ENCODE measurements at places on chromosomes 5 and 9.

DNA sequence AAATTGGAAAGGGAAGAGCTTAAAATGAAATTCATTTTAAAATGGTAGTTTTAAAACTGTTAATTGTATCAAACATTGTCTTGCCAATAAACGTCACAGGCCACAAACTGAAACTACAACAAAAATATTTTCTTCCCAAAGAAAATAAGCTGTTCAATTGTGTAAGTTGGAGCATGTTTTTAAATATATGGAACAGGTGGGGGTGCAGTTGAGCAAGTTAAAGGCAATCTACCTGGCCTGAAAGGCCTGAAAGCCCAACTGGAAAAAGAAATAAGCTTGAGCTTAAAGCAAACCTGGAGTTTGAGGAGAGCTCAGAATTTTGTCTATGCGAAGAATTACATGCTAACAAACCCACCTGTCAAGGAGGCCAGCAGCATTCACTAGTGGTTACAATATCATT is 439.5 kb downstream of the ACTL7B start:
- DNase-seq = no peak

DNA sequence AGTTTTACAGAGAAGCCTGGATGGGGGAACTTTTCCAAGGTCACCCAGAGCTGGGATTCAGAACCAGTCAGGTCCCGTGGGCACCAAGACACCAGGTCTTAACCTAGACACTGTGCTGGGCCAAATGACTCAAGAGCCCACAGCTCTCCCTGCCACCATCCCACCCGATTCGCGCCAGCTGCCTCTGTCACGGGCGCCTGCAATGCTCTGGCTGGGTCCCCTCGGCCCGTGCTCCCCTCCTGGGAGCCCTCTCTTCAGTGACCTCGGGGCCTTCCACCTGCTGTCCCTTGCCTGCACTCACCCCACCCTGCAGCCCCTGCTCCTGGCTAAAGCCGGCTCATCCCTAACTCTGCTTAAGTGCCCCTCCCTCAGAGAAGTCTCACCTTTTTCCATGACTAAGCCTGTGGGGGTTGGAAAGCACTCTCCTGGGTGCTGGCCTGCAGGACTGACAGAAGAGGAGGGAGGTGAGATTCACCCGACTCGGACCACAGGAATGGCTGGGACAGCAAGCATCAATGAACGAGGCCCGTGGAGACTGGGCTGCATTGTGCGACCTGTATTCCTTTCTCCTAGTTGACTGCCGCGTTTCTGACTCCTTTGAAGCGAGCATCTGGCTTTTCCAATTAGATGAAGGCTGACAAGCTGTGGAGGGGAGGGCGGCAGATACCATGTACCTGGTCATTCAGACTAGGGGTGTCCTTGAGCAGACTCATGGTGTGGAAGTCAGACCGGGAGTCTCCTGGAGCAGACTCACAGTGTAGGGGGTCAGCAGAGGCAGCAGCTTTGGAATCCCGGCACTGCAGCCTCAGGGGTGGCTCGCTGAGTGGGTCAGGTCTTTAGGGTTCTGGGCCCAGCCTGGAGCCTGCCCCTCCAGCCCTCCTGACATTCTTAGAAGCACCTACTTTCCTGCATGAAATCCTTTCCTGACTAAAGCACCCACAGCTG is 5.8 kb upstream of the IL4 start:
- no peak for DNase-seq

DNA sequence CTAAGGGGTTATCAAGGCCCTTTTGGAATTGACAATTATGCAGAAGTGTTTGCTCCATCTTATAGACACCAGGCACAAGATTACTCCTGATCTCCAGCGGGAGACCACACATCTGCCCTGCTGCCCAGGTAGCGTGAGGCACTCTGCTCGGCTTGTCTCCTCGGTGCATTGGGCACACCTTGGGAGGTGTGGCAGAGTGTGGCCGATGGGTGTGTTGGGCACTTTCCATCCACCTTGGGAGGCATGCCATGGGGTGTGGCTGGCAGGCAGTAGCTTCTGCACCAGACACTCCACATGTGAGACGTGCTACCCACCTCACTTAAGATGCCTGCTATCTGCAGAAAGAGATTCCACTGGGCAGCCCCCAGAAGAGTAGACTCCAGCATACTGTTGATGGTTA is 54.1 kb downstream of the GADD45G start:
- no peak for DNase-seq

DNA sequence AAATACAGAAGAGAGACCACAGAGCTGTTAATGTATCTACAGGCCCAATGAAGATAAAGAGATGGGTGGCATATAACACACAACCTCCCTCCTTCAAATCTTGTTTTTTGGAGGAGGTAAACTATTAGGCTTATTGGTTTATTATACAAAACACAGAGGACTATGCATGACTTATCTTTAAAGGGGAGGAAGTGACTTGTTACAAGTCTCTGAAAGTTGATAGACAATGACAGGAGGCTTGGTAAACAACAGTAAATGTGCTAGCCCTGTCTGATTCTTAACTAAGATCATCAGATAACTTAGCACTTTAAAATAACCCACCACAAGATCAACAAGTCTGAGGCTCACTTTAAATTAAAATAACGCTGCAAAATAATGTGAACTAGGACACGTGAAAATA is 219.0 kb downstream of the MLLT3 start:
- DNase-seq = no peak

- DNase-seq = no peak
These were observed 343.0 kb downstream of the RAB3C start for GRCh38 chr5:58925627-58926540.

DNA sequence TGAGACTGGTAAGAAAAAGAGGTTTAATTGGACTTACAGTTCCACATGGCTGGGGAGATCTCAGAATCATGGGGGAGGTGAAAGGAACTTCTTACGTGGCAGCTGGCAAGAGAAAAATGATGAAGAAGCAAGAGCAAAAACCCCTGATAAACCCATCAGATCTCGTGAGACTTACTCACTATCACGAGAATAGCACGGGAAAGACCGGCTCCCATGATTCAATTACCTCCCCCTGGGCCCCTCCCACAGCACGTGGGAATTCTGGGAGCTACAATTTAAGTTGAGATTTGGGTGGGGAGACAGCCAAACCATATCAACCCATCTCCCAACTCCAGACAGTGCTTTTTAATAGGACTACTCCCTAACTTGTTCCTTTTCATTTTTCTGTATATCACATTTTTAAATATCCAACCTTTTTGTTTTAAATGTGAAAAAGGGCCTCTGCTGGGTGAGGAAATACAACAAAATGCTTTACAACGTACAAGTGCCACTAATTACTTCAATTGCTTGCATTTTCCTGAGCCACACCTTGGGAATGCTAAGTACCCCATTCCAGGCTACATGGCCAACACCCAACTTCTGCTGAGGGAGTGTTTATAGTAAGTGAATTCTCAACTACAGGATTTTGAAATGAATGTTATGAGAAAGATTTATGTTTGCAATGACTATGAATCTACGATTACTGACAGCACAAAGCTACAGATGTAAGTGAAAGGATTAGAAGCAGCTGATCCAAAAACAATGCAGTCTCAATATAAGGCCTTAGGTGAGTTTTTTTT is 294.1 kb upstream of the CD180 start:
- DNase-seq = no peak

GRCh38 chr5:42518595-42519221 is 95.5 kb downstream of the GHR start:
- no peak for DNase-seq

DNA sequence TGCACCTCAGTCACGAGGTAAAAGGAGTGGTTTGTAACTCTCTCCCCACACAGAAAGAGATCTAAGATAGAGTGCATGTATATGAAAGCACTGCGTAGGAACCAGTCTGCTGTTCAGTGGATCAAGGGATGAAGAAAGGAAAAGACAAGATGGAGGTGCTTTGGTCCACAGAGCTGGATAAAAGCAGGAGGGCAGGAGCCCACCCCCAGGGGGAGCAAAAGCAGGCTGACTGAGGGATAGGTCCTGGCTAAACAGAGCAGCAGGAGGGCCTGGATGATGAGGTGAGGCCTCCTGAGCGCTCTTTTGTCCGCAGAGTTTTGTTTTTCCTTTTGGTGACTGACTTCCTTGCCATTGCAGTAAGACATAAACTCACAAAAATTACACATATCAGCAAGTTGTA is 293.5 kb upstream of the C9orf72 start:
- DNase-seq = no peak

DNA sequence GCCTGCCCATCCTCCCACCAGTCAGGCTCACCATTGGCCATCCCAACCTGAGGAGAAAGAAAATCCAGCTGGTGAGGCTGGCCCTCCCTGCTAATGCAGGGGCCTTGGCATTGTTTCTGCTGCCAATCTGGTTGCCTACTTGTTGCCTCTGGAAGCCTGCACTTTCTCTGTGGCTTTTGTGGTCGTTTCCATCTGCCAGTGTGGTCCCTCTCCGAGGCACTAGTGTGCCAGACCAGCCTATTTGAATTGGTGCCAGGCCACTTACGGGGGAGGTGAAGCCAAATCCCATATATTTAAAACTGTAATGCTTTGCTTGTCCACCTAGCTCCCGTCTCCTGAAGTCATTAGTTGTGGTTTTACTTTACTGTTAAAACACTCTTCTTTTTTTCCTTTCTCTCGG is 213.4 kb upstream of the ADAMTSL1 start:
- no peak for DNase-seq

- DNase-seq = no peak
These were observed 11.2 kb downstream of the ANKRD31 start for GRCh38 chr5:75225506-75225905.

GRCh38 chr5:2817031-2817603 is 65.6 kb upstream of the IRX2 start:
- no peak for DNase-seq

- DNase-seq = no peak
These were observed 1.4 kb downstream of the UBAC1 start for GRCh38 chr9:135959814-135960213.

DNA sequence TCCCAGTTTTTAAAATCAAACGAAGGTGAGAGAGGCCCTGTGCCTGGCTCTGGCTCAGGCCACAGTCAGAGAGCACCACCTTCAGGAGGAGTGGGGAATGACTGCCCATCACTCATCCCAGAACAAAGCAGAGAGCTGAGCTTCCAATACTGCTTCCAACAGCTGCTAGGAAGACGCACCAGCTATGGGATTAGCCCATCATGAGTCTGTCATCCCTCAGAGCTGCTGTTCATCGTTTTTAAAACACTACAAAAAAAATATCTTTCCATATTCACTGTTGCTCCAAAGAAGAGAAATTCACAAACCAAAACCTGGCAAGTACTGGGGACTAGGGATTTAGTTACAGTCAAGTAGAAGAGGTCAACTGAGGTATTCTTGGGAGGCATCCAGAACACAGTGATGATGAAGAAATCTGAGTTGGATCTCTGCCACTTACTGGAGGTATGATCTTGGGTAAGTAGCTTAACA is 102.4 kb downstream of the CDK5RAP2 start:
- DNase-seq = no peak

GRCh38 chr5:14483504-14484157 is 98.0 kb upstream of the OTULINL start:
- no peak for DNase-seq

GRCh38 chr5:14075937-14076336 is 67.2 kb upstream of the TRIO start:
- DNase-seq = no peak

GRCh38 chr9:137750007-137750406 is 127.6 kb upstream of the CACNA1B start:
- no peak for DNase-seq

DNA sequence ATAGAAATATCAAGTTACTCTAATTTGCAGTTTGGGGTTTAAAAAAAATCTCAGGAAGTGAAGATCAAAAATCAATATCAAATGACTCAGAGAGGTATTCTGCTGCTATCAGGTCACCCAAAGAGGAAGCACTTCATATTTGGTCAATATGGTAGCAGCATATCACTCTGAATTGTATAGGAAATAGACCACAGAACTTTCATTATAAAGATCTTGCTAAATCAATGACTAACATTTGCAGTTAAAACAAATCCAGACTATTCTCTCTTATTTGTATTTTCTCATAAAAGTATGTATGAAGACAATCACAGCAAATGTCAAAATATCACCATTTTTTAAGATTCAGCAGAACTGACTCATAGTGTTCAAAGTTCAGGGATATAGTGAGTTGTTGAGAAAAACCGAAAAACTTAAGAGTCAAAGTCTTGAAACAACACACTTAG is 105.8 kb upstream of the PCSK1 start:
- no peak for DNase-seq

GRCh38 chr5:126094991-126095390 is 328.2 kb upstream of the GRAMD2B start:
- DNase-seq = no peak

DNA sequence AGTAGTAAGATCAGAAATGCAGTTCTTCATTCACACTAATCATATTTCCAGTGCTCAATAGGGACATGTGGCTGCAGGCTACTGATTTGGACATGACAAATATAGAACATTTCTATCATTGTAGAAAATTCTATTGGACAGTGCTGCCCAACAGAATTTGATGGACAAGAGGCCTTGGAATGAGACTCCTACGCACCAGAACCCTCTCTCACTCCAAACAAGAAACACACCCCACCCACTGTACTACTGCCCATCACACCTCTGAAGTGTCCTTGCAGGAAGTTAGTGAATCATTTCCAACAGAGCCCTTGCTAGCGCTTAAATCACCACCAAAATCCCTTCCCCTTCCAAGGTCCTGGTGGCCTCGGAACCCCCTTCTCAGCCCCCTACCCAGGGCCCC is 66.5 kb downstream of the ROR2 start:
- no peak for DNase-seq

GRCh38 chr9:86185872-86186271 is 73.6 kb downstream of the C9orf153 start:
- DNase-seq = no peak

DNA sequence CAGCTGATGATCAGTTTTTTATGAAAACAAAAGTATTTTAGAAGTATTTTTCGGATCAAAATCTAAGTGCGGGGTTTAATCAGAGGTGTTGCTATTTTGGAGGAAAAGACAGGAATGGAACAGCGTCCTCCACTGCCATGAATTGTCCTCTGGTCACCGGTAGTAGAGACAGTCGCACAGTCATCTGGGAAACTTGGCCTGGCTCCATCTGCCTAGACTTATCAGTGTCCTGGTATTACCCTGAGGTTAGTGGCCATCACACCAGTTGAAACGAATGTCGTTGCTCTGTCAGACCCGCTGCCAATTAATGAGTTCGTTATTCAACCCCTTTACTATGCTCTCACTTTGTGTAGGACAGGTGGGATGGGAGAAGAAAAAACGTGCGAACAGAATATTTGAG is 8.2 kb downstream of the TLX3 start:
- DNase-seq = no peak

DNA sequence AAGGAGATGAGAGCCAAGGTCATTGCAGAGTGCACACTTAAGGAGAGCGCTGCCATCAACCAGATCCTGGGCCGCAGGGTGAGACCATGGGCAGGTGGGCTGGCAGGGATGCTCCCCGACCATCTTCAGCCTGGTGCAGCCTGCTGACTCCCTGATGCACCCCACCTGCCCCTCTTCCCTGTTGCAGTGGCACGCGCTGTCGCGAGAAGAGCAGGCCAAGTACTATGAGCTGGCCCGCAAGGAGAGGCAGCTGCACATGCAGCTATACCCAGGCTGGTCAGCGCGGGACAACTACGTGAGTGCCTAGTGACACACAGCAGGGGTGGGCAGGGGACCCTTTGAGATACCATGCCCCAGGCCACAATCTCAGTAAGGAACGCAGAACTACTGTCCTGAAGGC is 28.3 kb downstream of the TCF7 start:
- no peak for DNase-seq
